Vagina (tissue), 2 donors: ENCODE measurements at places on chromosomes 13 and 19.

DNA sequence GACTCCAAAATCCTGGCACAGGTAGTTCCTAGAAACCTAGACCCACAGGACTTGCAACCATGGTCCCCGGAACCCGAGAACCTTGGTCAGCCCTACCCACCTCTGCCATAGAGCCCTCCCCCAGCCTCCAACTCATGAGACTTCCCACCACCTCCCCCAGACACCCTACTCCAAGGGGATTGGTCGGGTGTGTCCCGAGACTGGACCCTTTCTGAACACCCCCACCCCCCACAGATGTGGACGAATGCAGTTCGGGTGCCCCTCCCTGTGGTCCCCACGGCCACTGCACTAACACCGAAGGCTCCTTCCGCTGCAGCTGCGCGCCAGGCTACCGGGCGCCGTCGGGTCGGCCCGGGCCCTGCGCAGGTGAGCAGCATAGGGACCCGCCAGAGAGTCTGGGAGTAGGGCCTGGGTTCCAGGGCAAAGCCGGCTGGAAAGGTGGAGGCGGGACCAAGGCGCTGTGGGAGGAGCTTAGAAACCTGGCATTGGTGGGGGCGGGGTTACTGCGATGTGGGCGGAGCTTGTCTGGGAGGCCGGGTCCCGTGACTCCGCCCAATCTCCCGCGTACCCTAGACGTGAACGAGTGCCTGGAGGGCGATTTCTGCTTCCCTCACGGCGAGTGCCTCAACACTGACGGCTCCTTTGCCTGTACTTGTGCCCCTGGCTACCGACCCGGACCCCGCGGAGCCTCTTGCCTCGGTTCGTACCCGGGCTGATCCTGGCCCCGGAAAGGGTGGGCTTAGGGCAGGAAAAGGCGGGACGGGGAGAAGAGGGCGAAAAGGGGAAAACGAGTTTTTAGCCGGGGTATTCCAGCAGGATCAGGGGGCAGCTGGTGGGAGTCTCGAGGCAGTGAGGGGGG, 11.9 kb downstream of the LTBP4 start:
- no peak for DNase-seq

DNA sequence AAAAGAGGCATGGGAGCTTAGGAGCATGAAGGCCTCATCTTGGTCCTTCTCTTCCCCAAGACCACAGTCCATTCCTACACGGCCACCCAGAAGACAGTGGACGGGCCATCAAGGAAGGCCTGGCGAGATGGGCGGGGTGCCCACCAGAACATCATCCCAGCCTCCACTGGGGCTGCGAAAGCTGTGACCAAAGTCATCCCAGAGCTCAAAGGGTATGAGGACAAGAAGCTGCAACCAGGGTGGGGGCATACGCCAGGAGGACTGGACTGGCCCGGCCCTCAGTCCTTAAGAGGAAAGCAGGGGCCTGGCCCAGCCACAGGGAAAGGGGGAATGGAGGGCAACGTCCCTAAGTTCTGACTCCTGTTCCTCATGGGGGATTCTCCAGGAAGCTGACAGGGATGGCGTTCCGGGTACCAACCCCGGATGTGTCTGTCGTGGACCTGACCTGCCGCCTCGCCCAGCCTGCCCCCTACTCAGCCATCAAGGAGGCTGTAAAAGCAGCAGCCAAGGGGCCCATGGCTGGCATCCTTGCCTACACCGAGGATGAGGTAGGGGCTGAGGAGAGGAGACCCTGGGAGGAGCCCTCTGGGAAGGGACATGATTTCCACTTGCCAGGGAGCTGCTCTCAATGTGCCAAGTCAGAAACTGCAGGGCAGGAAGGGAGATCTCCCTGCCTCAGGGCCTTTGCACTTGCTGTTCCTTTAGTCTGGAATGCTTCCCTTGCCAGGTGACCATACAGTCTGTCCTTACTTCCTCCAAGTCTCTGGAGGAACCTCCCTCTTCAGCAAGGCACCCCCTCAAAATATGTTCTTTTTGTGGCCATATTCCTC, 1.9 kb upstream of the TMEM147 start:
- DNase-seq: no peak

GRCh38 chr19:15863272-15863671, 34.6 kb downstream of the CYP4F2 start:
- DNase-seq: no peak

DNA sequence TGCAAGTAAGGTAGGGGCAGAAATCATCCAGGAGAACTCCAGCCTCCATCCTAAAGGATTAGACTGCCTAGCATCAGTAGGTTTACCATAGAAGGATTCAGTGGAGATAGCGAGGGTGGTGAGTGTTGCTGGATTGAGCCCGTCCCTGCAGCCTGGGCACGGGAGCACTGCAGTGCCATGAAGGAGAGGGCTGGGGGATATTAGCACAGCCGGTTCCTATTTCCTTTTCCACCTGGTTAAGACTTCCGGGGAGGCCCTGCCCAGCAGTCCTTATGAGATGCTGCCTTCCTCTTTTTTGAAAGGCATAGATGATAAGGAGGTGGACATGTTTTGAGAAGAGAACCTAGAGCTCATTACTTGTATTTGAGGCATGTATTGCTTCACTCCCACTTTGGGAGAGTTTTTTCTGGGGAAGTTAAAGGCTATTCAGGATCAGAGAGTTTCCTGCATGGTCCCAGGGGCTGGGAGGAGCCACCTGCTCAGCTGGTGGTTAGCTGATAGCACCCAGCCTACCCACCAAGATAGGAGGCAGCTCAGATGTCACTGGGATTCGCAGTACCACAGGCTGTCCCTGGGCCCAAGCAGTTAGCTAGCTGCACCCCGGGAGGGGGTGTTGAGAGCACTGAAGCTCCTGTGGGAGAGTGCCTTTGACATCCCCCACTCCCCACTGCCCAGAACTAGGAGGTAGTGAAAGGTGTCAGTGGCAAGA, 17.2 kb downstream of the ACTN4 start:
- DNase-seq: no peak
